ENCODE measurements at places on chromosomes 16 and 17.

GRCh38 chr17:16568541-16569357, at the start of gene ZNF287:
TSS of gene ZNF287 (minus strand) at chr17:16569204. CDS start at chr17:16567731, 1,473 bp downstream.
- peak; percentile 85 for DNase-seq

DNA sequence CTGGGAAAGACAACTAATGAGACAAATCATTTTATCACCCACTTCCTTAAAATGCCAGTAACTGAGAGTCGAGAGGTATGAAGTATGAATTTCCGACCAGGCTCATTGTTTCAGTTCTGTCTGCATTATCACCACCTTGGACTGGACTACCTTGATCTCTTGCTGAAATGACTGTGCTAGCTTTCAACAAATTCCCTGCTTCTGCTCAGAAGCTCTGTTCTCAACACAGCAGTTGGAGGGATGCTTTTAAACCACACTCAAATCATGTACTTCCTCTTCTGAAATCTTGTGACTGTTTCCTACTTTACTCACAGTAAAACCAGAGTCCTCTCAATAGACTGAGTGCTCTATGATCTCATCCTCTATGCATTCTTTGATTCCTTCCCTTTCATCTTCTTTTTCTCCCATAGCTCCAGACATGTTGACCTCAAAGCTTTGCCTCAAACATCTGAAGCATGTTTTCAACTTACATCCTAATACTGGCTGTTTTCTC, 195.8 kb downstream of the KCNJ2 start:
- DNase-seq = no peak

DNA sequence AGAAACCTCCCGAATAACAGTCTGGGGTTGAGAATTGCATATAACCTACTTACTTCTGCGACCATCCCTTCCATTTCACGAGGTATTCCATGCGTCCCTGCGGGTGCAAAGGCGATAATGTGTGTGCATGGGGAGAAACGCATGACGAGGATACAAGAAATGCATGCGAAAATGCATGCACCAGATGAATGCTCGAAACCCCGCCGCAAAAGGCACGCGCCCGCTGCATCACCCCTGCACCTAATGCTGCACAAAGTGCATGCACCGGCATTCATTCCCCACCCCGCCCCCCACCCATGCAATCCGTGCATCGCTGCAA, 474 bp downstream of the CBX8 start:
- DNase-seq = no peak

DNA sequence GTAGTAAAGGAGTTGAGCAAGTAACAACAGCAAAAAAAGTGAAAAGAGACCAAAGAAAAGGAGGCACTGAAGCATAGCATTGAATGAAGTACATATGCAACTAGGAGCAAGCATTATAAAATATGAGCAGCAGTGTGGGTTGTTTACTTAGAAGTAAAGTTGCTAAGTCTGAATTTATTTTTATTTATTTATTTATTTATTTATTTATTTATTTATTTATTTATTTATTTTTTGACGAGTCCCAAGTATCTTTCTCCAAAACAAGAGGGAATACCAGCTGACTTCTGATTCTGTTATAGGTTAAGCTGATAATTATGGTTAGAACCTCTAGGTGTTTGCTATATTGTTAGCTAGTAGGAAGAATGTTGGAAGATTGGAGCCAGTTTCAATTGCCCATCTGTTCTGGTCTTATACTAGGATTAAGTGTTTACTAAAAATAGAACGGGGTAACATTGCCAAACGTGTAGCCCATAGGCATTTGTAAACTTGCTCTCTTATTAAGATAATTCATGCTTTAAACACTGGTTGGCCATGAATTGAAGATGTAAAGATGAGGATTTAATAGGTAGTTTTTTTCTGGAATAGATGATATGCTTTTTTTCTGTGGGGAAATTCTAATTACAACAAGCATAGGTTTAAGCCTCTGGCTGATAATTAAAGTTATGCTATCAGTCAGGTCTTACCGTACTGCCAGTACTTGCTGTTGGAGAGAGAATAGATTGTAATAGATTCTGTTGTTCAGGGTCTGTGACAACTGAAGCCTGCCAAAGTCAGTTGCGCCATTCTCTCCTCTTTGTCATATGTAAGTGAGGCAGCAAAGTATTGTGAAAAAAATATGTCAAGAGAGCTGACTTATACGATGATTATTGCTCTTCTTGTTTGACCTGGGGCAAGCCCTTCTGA, 66.7 kb downstream of the PPM1E start:
- DNase-seq = no peak

- DNase-seq = no peak
Observed at GRCh38 chr16:88023786-88024185, 72.6 kb downstream of the BANP start.

- DNase-seq = peak; percentile 21
Observed at GRCh38 chr16:20944861-20945574, 44.4 kb downstream of the LYRM1 start.

- no peak for DNase-seq
Observed at GRCh38 chr16:60792437-60792836, 1243.8 kb downstream of the CDH8 start.

DNA sequence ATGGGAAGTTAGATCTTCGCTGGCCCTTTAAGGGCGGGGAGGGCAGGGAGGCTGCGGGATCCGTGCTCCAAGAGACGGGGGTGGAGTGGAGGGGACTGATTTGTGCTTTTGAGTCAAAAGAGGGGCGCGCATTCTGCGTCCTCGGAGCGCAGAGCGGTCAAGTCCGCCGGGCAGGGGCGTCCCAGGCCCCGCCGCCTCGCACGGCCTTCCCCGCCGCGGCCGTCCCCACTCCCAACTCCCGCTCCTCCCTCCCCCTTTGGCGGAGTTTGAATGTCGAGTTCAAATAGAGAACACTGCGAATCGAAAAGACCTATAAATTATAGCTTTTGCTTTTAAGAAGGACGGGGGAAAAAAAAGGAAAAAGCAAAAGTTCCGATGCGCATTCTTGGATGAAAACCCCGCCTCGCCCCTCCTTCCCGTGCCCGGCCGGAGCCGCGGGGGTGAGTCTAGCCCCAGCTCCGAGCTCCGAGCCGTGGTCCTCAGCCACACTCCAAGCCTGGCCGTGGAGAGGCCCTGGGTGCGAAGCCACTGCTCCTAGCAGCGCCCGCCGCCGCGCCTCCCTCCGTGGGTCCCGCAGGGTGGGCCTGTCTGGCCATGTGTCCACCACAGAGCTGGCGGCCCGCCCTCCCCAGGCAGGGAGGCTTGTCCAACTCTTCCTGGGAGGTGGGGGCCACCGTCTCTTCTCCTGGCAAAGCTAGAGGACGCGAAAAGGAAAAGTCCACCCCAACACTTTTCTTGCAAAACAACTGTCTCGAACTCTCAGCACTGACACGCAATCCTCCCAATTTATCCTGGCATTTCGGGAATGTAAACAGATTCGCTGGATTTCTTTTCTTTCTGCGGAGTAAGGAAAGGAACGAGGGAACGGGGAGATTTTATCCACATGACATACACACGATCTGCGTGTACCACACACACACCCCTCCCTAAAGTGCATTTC, 3.6 kb downstream of the CBX8 start:
- DNase-seq = peak; percentile 85

DNA sequence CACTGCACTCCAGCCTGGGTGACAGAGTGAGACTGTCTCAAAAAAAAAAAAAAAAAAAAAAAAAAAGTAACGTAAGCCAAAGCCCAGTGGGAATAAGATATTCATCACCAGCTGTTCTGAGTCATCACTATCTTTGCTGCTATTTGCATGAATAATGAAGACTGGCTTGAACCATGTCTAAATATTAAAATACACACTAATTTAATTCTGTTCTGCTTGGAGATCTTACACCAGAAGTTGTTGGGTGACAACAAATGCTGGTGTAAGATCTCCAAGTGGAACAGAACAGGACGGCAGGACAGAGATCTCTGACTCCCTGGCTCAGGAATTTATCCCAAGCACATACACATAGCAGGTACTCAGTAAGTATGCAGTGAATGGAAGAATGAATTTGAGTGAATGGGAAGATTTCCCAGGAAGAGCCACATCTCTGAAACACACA, 19.6 kb downstream of the DNAH17 start:
- peak; percentile 36 for DNase-seq

DNA sequence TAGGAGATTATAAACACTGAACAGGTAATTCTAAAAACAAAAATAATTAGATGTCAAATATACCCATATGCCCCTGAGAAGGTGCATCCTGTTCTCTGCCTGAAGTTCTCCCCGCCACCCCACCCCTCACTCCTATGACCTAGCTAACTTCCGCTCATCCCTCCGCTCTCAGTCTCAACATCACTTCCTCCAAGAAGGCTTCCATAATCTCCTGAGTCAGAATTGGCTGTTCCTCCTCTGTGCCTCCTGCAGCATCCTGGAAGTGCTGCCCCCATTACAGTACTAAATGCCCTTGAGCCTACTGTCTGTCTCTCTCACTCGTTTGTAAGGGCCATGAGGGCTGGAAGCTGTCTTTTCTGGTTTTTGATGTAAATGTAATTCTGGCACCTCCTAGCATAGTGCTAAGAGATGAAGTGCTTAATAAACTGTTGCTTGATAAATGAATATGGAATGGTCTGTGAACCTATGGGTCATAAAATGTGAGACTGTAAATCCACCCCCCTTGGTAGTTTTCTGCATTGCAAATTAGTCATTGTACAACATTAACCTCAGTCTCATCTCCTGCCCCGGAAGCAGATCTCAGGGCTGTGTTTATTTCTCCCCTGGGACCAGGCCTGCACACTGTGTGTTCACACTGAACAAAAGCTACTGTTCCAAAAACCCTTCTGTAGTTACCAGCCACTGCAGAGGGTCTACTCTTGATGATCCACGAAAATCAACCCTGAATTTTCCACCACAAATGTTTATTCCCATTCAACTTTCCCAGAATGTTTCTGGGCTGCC, 3.9 kb upstream of the MYO1D start:
- DNase-seq = no peak

Data from HFFc6 (cell line).